ENCODE measurements at places on chromosomes 11 and 22.

- DNase-seq = peak; percentile 96
These were observed 49.9 kb downstream of the STIM1 start for GRCh38 chr11:3905080-3905953.

DNA sequence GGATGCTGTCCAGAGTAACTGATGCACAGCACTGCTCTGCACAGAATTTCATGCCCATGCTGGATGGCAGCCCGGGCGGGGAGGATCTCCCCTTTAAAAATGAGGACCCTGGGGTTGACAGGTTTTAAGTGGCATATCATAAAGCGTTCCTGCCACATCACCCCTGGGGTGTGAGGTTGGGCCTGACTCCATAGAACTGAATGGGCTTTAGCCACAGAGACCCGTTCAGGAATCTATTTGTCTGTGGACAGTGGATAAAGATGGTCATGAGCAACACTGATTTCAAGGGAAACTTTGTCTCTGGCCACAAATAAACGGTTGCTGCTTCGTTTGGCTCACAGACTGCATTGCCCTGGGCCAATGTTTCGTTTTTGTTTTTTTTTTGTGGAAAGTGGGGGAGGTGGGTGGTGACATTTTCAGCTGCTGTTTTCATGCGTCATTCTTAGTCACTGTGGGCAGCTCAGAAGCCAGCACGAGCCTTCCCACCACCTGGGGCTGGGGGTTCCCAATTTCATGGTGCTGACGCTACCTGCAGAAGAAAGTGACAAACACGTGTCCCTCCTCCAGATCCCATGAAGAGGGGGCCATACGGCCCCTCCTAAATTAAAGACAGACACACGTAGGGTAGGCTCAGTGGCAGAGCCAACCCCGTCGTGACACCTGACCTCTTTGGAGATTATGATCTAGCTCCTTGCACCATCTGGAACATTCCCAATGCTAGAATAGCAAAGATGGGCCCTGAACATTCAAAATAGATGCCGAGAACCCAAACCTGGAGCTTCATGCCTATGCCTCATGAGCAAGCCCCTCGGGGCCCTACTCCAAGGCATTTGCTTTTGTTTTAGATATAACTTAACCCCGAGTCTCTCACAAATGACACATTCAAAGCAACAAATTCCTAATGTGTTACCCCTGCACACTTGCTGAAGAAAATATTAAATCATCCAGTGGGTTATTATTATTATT is 54.8 kb upstream of the PHF21B start:
- DNase-seq = peak; percentile 42

GRCh38 chr11:71245601-71246391 is 6.6 kb downstream of the SHANK2 start:
- no peak for DNase-seq

GRCh38 chr11:13939961-13940906 is 22.3 kb upstream of the SPON1 start:
- no peak for DNase-seq

DNA sequence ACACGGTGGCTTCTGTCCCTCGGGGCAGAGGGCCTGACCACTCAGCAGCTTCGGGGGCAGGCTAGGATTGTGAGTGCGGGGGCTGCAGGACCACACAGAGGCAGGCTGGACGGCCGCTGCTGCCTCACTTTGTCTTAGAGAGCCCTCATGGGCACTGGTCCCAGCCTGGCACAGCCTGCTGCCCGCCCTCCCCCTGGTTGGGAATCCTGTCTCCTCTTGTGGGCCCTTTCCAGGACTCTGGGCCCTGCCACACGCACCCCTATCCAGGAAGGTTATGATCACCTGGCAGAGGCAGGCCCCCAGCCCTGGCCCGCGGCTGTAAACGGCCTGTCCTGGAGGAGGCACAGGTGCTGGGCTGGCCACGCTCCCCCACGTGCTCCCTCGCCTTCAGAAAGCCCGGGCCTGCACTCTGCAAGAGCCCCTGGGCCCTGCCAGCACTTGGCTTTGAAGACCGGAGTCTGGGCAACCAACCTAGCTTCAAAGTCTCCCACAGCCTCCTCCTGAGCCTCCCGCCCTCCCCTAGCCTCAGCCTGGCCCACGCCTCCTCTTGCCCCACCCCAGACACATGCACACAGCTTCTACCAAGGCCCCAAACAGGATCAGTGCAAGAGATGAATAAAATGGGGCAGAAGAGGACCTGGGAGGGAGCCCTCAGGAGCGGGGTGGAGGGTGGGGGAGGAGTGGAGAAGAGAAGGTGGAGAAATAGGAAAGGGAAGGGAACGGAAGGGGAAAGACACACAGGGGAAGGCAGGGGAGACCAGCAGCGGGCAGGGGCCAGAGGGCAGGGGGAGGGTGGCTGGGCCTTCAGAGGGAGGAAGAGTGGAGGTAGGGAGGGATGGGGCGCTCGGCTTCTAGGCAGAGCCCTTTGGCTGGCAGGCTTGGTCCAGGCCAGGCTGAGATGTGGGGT is 31.0 kb downstream of the SYT7 start:
- no peak for DNase-seq

GRCh38 chr11:107446822-107447431 is 10.7 kb downstream of the CWF19L2 start:
- no peak for DNase-seq

DNA sequence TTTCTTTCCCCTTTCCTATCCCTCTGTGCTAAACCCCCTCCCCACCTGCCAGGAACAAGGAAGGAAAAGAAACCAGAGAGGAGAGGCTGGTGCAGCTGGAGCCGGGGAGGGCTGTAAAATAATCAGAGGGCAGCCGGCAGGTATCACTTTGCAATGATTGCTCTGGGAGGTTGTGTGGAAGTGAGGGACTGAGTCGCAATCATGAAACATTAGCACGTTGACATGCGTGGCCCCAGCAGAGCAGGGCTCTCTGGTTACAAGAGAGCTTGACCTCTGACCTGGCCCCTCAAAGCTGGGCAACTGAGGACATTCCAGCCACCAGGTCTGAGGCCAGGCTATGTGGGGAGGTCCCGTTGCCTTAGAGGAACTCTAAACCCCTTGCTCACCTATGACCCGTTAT is 170.8 kb upstream of the BDNF start:
- no peak for DNase-seq

GRCh38 chr11:27250867-27251665 is 111.9 kb downstream of the CCDC34 start:
- no peak for DNase-seq

DNA sequence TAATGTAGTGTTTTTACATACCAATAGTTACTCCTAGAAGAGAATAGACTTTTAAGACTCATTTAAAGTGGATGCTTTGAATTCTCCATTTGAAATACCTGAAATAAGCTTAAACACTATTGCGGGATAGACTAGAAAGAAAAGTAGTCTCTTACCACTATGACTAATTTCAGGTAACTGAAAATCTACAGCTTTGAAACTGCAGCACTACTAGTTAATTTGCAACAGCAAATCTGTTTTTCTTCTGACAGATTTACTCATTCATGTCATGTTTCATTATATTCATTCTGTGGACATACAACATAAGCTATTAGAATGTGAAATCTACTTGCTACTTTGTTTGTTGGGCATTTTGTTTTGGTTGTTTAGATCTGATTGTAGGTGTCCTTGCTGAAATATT is 153.6 kb downstream of the MAML2 start:
- DNase-seq = no peak

DNA sequence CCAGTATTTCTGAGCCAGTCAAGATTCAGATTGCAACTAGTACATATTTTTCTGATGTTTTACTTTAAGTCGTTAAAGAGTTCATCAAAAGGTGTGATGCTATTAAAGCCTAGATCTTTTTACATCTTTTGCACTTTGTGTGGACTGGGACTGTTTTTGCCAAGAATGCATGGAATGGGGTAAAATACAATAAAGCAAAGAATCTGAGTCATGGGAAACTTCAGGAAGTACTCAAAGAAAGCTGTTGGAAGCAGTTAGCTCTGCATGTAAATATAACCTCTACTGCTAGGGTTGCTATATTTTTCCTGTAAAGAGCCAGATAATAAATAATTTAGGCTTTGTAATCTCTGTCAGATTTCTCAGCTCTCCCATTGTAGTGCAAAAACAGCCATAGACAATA is 20.9 kb downstream of the ATXN10 start:
- no peak for DNase-seq

DNA sequence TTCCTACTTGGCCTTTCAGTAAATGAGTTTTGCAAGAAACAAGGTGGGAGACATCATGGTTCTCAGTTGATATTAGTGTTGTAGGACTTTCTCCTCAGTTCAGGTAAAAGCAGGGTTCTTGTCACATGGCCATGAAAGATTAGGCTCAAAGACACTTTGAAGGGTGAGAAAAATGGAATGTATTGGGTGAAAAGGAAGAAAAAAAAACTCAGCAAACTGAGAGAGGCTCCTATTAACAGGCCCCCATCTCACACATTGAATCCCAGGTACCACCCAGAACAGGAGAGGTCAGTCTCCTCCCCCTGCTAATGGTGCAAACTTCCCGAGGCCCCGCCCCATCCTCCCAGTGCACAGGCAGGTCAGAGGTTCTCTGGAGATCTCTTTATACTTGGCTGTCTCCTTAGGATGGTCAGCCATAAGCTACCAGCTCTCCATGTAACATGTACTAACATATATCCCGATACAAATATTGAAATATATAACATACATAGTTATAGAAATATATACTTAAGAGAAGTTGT is 62.2 kb downstream of the MICAL2 start:
- DNase-seq = no peak

- DNase-seq = no peak
These were observed 207.7 kb downstream of the C11orf87 start for GRCh38 chr11:109629734-109630133.

- no peak for DNase-seq
These were observed 54.0 kb downstream of the RTN4R start for GRCh38 chr22:20213833-20214708.

GRCh38 chr22:27699383-27700019 is 102.1 kb downstream of the MN1 start:
- DNase-seq = no peak

DNA sequence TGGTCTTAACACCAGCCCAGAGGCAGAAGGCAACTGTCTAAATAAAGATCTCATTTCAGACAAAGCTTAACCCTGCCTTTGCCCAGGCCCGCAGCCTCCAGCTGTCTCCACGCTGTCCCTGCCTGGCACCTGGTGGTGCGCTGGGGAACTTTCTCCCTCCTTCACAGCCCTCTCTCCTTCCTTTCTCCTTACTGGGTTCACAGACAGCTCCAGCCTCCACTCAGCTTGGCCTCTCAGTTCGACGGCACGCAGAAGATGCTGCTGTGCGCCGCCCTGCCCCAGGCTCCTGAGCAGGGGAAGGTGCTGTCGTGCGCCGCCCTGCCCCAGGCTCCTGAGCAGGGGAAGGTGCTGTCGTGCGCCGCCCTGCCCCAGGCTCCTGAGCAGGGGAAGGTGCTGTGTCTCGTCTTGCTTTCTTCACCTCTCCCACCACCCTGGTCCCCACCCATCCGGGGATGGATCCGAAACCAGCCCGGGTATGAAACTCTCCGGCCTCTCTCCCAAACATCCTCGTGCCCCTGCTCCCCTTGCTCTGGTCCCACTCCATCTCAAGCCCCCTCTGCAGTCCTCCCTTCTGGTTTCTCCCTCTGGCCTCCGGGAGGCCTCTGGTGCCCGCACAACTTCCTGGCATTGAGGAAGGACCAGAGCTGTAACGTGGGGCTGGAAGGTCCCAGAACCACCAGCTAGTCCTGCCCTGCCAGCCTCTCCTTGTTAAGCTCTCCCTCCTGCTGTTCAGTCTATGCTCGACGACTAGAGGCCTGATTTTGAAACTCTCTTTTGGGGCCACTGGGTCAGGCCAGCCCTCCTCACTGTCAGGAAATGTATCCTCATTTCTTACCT is 22.9 kb upstream of the JAM3 start:
- no peak for DNase-seq

DNA sequence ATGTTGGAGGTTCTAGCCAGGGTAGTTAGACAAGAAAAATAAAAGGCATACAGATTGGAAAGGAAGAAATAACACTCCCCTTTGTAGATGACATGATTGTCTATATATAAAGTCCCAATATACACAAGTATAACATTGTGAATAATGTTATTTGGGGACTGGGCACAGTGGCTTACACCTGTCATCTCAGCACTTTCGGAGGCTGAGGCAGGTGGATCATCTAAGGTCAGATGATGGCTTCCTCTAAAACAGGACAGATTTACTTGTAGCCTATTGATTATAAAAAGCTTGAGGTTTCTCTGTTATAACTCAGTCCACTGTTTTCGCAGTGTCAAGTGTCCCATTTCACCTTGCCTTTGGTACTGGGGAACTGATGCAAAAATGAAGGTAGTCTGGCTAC is 19.6 kb downstream of the ATM start:
- no peak for DNase-seq

GRCh38 chr11:22670830-22671229 is 4.4 kb downstream of the GAS2 start:
- DNase-seq = no peak

GRCh38 chr22:30074994-30075393 is 5.3 kb upstream of the HORMAD2 start:
- DNase-seq = no peak

- DNase-seq = no peak
These were observed 5.3 kb upstream of the LRRN4CL start for GRCh38 chr11:62694455-62695167.

GRCh38 chr22:47110817-47111443 is 348.5 kb downstream of the TBC1D22A start:
- DNase-seq = no peak

- DNase-seq = peak; percentile 100
These were observed 217.7 kb upstream of the CTSC start for GRCh38 chr11:88555018-88555828.

- DNase-seq = no peak
These were observed 1.0 kb upstream of the EPS8L2 start for GRCh38 chr11:704781-705645.

DNA sequence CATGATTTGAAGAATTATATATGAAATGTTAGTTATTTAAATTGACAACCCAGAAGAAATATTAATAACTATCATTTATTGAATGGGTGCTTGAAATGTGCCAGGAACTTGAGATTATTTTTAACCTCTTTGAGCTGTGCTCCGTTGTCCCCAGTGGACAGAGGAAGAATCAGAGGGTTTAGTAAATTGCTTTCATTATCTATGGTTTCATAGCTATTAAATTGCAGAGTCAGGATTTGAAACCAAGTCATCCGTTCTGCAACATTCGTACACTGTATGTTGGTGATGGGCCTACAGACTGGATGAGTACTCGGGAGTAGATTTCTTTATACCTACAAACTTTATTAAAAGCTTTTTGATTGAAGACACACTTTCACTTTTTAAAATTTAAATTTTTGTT is 4.9 kb downstream of the HSD17B12 start:
- no peak for DNase-seq

DNA sequence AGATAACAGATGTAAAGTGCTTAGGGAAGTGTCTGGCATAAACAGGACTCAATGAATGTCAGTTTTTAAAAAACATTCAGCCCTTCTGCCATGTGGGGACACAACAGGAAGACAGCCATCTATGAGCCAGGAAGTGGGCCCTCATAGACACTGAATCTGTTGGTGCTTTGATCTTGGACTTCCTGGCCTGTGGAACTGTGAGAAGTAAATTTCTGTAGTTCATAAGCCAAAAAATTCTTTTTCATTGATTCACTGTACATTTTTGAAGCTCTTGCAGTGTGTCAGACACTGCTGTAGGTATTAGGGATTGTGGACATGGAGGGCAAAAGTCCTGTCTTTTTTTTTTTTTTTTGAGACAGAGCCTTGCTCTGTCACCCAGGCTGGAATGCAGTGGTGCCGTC is 188.6 kb downstream of the HIPK3 start:
- DNase-seq = no peak
